RCC 7860 (cell line): ENCODE measurements at places on chromosomes 2 and 18.

- no peak for DNase-seq
Measured at GRCh38 chr2:44880125-44880483, 61.4 kb upstream of the SIX3 start.

DNA sequence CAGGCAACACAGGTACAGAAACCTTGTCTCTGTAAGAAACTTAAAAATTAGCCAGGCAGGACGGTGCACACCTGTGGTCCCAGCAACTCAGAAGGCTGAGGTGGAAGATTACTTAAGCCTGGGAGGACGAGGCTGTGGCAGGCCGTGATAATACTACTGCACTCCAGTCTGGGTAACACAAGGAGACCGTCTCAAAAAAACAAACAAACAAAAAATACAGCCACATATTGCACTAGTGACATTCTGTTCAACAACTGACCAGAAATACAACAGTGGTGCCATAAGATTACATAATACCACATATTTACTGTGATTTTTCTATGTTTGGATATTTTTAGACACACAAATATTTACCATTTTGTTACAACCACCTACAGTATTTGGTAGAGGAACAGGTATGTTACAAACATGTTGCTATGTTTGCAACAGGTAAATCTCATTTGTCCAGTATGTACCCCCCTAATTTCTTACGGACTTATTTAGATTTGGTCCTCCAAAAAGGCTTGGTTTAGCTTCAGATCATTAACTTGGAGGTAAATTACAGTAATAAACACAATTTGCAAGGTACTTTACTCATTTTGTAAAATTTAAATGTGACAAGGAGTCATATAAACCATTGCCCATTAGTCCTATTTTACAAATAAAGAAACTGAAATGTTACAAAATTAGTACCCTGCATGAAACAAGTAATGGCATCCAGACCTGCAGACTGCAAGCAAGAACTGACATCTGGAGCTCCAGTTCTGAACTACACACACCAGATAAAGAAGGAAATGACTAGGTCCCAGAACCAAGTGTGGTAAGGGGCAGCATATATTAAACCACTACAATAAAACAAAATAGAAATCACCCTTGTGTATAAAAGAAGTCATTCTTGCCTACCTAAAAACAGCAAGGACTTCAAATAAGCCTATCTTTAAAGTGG, 36.8 kb downstream of the TRIP12 start:
- DNase-seq: no peak

DNA sequence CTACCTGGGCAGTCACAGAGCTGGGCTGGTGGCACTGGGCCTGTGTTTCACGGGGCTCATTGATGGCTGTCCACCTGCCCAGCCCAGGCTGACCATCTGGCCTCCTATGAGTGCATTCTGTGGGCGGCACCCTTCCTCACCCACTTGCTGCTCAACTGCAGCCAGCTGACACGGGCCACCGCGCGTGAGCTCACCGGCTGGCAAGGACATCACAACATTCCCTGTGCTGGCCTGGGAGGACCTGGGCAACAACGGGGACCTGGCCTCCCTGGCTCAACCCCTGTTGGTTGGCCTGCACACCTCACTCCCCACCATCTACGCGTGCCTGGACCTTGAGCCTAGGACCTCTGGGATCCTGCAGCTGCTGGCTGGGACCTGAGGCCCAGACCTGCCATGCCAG, 98.2 kb upstream of the DTNA start:
- no peak for DNase-seq

- DNase-seq: peak; percentile 23
Measured at GRCh38 chr2:199019898-199020507, 437.7 kb downstream of the SATB2 start.

DNA sequence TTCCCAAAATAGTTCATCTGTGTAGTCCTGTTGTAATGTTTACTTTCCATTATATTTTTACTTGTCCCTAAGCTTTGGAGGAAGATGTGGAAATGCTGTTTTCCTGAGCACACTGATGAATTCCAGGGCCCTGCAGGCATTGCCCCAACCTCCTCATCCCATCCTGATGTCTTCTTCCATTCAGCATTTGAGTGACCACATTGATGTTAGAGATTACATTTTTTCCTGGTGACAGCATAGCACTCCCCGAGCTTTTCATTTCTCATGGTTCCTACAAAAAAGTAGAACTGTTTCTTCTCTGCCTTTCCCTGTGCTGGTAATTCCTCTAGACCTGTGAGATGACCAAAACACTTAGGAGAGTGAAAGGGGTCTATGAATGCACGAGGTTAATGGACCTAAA, 4.8 kb downstream of the IL36A start:
- peak; percentile 20 for DNase-seq

- no peak for DNase-seq
Measured at GRCh38 chr2:38586931-38587330, 15.8 kb downstream of the HNRNPLL start.

GRCh38 chr18:63409301-63409700, 13.0 kb downstream of the VPS4B start:
- no peak for DNase-seq

GRCh38 chr2:23487735-23488492, 102.9 kb downstream of the KLHL29 start:
- DNase-seq: peak; percentile 70

DNA sequence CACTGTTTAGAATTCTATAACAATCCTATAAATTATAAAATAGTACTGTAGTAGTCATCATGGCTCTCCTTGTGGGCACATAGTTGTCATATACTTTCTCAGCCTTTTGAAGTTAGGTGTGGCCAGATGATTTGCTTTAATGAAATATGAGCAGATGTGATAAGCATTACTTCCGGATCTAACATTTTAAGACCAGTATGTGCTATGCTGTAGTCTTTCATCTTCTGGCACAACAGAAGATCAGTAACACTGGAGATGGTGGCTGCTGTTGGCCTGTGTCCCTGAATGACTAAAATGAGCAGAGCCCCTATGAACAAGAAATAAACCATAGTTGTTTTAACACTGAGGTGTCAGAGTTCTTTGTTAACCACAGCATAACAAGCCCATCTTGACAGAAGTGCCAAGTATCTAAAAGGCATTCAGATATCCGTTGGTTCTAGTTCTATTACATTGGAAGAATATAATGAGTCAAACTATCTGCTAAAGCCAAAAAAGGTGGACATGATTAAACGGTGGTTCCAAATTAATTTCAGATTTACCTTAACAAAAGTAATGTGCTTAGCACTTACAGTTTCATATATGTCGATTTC, 6.3 kb downstream of the MEX3C start:
- no peak for DNase-seq

- DNase-seq: no peak
Measured at GRCh38 chr2:119823734-119824334, 64.1 kb downstream of the PTPN4 start.

DNA sequence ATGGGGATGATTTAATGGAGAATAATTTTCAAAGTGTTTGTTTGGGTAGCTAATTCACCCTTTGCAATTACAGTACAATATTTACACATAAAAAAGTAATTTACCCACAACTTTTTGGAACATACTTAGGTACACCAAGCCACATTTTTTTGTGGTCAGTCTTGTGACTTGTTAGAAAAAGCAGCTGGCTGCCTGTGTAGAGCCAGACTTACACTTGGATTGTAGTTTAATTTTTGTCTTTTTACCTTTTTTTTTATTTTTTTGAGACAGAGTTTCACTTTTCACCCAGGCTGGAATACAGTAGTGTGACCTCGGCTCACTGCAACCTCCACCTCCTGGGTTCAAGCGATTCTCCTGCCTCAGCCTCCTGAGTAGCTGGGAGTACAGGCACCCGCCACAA, 45.4 kb downstream of the RALBP1 start:
- no peak for DNase-seq

- DNase-seq: no peak
Measured at GRCh38 chr2:186024921-186025320, 286.3 kb downstream of the FSIP2 start.

- no peak for DNase-seq
Measured at GRCh38 chr2:174007010-174007409, 41.8 kb upstream of the SP3 start.

- DNase-seq: no peak
Measured at GRCh38 chr18:23133860-23134779, 1.2 kb upstream of the CABLES1 start.

DNA sequence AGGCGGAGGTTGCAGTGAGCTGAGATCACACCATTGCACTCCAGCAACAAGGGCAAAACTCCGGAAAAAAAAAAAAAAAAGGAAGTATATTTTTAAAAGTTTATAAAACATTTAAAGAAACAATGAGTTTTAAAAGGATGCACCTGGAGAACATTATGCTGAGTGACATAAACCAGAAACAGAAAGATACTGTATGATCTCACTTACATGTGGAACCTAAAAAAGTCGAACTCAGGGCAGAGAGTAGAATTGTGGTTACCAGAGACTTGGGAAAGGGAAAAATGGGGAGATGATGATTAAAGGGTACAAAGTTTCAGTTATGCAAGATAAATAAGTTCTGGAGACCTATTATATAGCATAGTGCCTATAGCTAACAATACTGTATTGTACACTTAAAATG, 52.8 kb upstream of the RTN4 start:
- DNase-seq: no peak

DNA sequence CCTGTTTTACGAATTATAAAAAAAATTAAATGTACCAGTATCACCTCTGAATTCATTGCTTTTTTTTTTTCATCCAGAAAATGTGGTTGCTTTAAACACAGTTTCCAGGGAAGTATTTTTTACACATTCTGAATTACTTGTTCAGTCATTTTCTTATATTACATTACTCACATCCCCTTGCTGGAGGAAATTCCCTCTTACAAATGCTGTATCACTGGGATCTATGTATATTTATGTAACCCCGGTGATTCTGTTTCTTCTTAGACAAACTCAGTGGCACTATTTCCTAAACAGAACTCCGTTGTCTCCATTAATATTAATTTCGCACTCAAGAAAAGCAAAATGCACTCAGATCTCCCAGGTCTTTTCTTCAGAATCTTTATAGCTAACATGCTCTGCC, 1078.5 kb upstream of the ZEB2 start:
- DNase-seq: peak; percentile 70

- no peak for DNase-seq
Measured at GRCh38 chr2:128474962-128475361, 156.3 kb upstream of the HS6ST1 start.

- DNase-seq: no peak
Measured at GRCh38 chr2:167293943-167294775, 405.9 kb downstream of the XIRP2 start.

DNA sequence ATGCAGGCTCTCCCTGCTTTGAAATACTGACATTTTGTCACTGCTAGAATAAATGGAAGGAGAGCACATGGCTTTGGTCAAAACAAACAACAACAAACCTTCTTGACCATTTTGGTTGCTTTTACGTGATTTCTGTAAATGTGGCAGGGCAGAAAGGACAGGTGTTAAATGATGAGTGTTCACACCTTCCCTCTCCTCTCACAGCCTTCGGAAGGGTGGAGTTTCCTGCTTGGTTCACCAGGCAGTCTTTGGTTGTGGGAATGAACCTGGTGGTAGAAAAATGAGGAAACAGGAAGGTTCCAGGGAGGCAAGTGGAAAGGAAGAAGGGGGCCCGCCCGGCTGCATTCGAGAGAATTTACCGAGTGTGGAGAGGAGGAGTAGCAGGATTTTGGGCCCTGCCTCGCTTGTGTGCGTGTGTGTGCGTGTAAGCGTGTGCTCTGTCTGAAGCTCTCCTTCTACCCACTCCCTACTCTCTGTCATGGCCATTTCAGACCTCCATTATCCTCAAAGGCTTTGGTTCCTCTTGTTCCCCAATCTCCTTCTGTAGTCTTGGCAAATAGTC, 23.7 kb upstream of the SPP2 start:
- DNase-seq: no peak

GRCh38 chr2:82781176-82781915, 1677.7 kb downstream of the SUCLG1 start:
- DNase-seq: no peak

DNA sequence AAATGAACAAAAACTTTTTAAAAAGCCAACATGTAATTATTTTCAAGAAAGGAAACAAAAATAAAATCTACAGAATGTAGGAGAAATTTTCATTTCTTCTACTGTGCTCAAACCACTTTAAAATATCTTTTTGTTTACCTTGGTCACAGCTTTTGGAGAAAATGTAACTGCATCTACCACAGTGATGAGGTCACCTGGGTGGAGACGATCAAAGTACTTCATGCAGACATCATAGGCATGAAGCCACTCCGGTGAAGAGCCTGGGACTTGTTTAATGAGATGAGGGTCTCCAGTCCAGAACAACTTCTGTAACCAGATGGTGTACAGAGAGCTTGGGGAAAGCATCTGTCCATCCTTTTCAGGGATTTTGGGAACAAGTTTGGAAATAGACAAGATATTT, 285.8 kb downstream of the NBAS start:
- no peak for DNase-seq

DNA sequence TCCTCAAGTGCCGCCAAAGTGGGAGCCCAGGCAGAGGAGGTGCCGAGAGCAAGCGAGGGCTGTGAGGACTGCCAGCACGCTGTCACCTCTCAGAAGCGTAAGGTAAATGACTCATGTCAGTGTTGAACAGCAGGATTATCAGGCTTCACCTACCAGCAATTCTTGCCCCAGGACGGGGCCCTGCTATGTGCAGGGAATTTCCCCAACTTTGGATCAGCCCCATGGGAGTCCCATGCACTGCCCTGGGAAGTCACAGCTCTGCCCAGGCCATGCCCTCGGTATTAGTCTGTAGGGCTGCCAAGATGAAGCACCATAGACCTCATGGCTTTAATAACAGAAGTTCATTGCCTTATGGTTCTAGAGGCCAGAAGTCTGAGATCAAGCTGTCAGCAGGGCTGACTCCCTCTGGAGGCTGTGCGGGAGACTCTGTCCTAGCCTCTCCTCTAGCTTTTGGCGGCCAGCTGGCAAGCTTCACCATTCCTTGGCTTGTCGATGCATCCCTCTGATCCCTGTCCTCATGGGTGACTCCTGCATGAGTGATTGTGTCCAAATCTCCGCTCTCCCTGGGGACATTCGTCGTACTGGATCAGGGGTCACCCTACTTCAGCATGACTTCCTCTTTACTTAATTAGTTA, 55.9 kb downstream of the TRPM8 start:
- DNase-seq: peak; percentile 58

GRCh38 chr2:39289609-39290008, 45.8 kb upstream of the CDKL4 start:
- no peak for DNase-seq

- no peak for DNase-seq
Measured at GRCh38 chr18:37684590-37684989, 119.0 kb upstream of the CELF4 start.
